ENCODE measurements at places on chromosomes 5 and 9.
A peak's percentile ranks its signal among the peaks of the same experiment; 100 is the strongest.

GRCh38 chr9:27590651-27591050, 17.4 kb upstream of the C9orf72 start:
- DNase-seq, result no peak

DNA sequence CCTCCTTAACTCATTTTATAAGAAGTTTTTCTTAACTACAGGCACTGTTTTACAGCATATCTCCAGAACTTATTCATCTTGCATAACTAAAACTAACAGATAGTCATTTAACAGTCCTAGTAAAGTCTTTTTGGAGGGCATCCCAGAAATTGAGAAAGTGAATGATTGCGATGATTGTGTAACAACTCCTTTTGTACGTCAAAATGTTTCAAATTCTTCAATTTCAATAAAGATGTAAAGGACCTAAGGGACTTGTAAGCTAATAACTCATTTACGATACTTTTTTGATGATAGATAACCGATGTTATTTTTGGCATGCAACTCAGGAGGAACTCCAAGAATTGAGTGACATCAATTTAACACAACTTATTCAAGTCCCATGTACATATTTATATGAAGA, 42.7 kb downstream of the SVEP1 start:
- peak; percentile 90 for DNase-seq

DNA sequence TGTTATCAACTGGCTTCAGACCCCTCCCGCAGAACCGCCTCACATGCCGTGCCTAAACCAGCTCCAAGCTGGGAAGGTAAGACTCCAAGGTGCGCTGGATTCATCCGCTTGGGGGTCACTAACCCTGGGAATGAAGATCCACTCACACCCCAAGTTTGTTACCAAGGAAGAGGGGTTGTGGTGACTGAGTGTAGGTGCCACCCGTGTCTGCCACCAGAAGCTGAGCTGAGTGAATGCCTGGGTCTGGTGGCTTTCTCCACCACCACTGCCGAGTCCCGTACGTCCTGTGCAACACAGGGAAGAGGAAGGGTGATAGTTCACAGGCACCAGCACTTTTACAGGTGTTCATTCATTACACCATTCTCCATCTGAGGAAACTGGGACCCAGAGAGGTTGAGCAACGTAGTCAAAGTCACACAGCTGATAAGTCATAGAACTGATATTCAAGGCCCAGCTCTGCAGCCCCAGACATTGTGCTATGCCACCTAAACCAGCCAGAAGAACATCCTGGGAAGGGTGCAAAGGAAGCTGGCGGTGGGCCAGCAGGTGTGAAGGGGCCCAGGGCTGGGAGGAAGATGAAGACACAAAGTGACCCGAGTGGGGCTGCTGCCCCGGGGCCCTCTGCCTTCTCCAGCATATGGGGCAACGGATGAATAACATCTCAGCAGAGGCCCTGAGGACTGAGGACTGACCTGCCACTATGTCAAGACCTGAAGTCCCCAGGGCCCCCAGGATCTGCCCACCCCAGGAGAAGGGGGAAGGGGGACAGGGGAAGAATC, 70.9 kb upstream of the PPP1R26 start:
- no peak for DNase-seq

- DNase-seq, result peak; percentile 36
Observed at GRCh38 chr9:21096172-21096900, 18.6 kb upstream of the IFNB1 start.

DNA sequence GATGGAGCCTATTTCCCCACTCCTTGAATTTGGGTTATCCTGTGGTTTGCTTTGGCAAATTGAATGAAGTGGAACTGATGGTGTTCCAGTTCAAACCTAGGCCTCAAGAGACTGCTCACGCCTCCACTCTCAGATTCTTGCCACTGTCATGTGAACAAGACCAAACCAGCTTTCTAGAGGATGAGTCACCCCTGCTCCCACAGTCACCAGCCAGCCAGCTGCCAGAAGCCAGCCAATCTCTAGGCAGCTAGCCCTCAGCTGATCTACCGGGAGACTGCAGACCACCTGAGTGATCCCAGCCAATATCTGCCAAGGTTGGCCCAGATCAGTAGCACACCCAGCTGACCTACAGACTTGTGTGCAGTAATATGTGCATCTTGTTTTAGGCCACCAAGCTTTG, 300.6 kb downstream of the TMEM38B start:
- DNase-seq, result no peak

DNA sequence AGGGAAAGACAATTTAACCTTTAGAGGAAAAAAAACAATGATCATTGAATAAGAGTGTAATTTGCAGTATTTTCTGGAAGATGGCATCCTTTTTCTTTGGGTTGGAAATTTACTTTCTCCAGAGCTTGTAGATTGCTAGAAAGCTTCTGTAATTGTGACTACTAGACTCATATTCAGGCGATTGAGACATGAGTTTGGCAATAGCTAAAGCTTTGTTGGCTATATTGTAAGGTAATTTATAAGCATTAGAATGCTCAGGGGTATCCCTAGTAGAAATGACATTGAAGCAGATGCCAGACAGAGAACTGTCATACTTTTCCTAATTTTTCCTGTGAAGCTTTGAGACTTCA, 115.3 kb downstream of the UNC13B start:
- DNase-seq, result no peak

DNA sequence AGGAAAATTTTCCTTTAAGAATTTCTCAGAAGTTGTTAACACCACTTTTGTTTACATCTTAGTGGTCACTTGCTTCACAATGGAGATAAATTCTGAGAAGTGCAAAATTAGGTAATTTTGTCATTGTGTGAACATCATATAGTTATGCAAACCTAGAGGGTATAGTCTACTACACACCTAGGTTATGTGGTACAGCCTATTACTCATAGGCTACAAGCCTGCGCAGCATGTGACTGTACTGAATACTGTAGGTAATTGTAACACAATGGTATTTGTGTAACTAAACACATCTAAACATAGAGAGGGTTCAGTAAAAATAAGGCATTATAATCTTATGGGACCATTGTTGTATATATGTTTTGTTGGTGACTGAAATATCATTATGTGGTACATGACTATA, 388.7 kb upstream of the POU5F2 start:
- DNase-seq, result no peak

DNA sequence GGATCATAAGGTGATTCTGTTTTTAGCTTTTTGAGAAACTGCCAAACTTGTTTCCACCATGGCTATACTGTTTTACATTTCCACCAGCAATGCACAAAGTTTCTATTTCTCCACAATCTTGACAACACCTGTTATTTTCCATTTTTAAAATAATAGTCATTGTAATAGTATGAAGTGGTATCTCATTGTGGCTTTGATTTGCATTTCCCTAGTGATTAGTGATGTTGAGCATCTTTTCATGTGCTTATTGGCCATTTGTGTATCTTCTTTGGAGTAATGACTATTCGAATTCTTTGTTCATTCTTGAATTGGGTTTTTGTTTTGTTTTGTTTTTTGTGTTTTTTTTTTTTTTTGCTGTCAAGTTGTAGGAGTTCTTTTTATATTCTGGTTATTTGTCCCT, 4.9 kb downstream of the GARNL3 start:
- DNase-seq, result no peak

DNA sequence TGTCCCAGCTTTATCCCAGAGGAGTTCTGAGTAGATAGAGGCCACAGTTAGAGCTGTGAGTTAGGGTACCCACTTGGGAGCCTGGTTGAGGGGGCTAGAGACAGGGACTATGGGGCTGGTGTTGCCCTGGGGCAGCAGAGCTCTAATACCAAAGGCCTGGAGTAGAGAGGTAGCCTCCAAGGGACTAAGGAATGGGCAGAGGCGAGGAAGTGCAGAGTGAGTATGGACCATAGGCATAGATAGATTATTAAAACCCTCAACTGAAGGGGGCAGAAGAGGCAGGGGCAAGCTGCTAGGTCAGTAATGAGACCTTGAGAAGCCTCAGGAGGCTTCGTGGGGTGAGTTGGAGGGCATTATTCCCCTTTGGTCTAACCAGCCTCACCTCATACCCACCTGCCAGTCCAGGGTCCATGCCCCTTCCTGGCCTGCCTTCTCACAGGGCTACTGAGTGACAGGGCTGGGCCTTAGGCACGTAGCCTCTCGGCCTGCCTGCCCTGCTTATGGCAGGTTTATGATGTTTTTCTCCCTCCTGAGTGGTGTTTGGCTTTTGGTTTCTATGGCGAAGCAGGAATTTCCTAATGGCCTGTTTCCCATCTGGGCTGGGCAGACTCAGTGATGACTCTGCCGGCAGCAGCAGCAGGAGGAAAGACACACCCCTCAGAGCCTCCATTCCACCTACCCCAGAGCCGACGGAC, 8.0 kb downstream of the PDLIM4 start:
- peak; percentile 91 for DNase-seq

- DNase-seq, result no peak
Observed at GRCh38 chr9:121956808-121957207, 136.3 kb downstream of the TTLL11 start.

GRCh38 chr9:124014956-124015660, 3.5 kb downstream of the LHX2 start:
- no peak for DNase-seq

GRCh38 chr5:178137991-178138390, 7.2 kb downstream of the RMND5B start:
- no peak for DNase-seq

GRCh38 chr9:35553670-35554543, 51.2 kb upstream of the TESK1 start:
- DNase-seq, result peak; percentile 84

DNA sequence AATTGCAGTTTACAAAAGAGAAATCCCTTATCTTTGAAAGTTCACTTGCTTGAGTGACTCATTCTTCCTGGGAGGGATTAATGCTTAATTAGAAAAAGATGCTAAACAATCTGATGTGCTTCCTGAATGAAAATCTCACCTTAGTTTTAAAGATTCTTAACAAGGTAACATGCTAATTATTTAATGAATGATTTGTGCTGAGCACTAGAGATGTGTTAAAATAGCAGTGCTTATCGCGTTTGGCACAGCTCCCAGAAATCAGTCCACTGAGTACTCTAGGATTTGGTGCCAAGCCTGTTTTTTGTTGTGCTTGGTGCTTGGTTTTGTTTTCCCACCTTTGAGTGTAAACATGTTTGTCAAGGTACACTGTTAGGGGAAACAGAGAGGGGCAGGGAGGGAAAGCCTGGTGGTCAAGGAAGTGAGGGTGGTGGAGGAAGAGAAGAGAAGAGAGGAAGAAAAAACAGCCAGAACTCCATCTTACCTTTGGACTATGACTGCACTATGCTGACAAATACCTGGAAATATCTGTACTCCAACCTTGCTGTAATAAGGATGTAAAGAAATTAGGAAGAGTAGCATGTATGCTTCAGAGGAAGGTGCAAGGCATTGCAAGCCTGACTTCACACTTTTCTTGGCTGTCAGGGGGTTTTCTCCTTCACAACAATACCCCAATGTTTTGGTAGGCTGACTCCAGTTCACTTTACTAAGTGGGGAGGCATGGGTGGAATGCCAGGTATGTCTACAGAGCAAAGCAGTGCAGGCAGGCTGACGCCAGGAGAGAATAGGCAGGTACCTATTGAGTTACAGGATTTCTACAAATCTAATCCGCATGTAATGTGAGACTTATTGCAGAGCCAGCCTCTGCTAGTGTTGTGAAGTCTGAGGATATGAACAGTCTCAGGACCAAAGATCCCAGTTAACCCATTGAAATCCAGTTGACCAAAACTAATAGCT, 157.2 kb upstream of the ISL1 start:
- DNase-seq, result no peak
